ENCODE measurements at places on chromosomes 2 and 18.

GRCh38 chr18:28175150-28175929 lies 1.6 kb downstream of the CDH2 start:
- DNase-seq = no peak

GRCh38 chr2:231961349-231962166 lies at the start of gene DIS3L2:
Gene DIS3L2, plus strand, starts transcription at chr2:231961713. Its CDS starts 53,215 bp downstream, at chr2:232014928.
- DNase-seq = peak; percentile 78

DNA sequence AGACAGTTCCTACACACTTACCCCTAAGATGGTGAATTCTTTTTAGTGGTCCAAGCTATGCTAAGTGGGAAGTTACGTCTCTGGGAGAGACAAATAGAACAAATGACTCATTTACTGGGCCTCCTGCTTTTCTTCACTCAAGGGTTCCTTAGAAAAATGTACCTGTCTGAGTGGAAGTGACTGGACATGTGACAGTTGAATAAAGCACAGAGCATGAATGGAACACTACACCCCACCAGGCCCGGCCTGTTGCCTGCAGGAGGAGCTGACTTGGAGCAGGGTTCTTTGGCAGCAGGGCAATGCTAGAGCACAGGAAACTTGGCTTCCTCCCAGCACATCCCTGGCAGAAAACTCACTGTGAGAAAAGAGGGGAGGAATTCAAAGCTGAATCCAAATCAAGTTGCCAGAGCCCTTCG lies 451.0 kb upstream of the SETBP1 start:
- no peak for DNase-seq

DNA sequence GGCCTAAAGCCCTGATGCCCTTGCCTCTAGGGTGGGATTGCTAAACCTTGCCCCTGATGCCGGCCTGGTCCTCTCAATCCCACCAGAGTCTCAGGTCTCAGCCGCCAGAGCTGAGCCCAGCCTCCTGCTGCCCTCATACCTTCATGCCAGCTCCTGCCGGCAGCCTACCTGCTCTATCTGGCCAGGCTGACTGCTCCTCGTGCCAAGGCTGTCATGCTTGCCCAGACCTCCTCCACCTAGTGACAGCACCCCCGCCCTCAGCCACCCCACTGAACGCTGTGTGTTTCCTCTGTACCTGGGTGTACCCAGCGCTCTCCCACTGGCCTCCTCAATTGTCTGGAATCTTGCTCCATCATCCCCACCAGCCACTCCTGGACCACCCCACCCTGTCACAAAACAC lies 120.1 kb downstream of the CACNB4 start:
- no peak for DNase-seq

GRCh38 chr2:38467768-38468455 lies 90.8 kb upstream of the ATL2 start:
- DNase-seq = no peak

DNA sequence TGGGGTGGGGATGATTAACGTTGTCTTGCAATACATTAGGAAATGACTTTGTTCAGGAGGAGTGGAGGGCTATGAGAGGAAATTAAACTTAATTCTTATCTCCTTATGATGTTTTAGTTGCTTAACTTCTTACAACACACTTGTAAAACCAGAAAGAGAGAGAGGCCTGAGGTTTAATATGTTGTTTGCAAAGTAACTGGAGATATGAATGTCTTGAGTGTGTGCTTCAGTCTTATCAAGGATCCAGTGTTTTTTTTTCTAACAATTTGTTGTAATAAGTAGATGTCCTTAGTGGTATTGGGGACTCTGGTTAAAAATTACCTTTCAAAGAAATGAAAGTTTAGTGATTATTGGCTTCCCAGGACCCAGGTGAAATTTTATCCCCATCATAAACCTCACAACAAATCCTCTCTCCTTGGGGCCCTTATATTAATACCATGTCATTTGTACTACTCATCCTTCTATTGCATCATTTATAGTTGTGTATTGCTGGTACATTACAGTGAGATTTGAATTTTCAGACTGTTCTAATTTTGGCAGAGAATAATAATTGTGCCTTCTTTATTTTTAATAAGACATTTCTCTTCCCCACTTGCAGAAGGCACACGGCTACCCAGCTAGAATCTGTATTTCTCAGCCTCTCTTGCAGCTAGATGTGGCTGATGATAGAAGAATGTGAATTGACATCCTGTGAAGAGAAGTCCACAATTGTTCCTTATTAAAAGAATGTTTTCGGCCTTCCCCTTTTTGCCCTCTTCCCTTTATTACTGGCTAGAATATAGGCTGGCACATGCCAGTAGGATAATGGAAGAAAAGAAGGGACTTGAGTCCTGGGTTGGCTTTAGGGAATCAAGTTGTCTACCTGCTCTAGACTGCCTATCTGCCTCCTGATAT lies 91.9 kb upstream of the CXCR4 start:
- DNase-seq = no peak

DNA sequence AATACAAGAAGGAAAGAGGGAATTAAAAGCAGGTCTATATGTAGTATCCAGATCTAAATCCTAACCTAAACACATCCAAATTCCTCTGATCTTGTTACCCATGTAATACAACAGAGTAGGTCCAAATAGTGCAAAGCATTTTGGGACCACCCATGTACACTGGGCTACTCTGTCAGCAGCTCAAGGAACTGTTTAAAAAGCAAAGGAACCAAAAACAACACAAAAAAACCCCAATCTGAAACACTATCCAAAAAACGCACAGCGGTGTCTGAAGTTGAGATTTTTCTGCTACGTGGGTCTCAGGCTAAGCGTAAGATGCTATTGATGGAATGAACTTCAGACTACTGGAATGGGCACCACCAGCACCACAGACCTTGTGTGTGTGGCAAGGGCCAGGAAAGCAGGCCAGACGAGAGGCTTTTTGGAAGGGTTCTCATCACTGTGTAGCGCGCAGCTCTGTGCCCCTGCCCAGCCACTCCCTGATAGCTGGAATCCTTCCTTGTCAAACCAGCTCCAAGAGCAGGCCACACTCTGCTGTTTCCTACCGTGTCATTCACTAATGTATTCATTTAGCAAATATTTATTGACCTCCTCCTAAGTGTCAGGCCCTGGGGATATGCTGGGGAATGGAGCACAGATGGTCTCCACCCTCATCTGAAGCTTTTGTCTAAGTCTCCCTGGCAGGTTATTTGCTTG lies 101.4 kb downstream of the COLEC12 start:
- DNase-seq = no peak

- DNase-seq = no peak
Measured at GRCh38 chr2:176082525-176082823, 1.3 kb downstream of the EVX2 start.

DNA sequence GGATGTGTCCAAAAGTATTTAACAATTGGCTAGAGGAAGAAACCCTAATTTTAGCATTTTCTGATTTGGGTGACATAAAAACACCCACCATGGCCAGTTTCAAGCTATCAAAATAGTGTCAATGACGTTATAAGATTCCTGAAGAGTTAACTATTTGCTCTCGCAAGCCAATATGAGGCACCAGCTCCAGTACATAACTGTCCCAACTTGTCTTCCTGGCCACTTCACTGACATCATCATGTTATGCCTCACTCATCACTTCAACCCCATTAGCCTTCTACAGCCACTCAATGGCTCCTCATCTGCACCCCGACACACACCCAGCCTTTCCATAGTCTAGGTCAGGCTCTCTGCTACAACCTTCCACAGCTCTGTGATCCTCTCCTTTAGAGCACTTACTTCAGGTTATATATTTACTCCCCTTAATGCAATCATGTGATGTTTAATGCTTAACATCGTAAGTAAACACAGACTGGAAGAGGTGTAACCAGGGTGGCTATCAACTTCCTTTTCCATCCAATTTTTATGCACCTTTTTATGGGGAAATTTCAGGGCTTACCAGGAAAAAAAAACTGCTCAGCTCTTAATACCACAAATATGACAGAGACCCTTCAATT lies 158.7 kb downstream of the VWC2L start:
- DNase-seq = no peak

- no peak for DNase-seq
Measured at GRCh38 chr2:239249048-239249447, 151.8 kb downstream of the HDAC4 start.

- peak; percentile 12 for DNase-seq
Measured at GRCh38 chr2:146734042-146734820, 1110.6 kb upstream of the ACVR2A start.

DNA sequence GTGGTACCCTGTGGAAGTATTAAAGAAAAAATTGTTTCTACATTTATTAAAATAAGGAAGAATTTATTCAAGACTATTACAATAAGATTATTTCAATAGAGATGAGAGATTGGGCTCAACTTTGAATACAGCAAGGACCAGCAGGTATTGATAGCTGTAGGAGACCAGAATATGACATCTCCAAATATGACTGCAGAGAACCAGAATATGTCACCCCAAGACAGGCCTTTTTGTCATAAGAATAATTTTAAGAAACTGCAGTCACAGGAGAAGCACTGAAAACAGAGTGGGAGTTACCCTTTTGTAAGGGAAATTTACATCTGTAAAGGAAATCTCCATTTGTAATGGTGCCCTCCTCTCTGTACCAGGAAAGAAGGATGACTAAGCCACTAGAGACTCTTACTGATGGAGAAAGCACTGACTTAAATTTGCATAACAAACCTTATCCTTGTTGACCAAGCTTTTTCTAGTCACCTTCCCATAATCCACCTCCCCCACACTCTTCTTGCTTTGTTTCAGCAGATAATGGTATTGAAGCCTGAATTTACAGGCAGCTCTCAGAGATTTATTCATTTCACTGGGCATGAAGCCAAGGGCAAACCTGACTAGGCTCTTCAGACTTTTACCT lies 145.1 kb upstream of the RMP24 start:
- no peak for DNase-seq

DNA sequence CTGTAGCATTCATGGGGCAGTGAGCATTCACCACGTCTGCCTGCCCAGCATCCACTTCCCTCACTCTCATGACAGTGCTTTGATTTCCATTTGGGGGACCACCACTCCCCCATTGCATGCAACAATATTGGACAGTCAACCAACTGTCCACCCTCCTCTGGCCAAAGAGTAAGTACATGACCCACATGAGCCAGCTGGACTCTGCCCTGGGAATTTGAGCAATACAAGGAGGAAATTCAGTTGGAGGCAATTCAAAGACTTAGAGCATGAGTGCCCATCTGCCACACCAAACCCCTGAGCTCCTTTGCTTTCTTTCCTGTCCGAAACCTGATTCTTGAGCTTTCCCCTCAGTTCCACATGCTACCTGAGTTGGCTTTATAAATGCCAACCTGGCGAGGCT lies 41.7 kb upstream of the PNO1 start:
- no peak for DNase-seq

DNA sequence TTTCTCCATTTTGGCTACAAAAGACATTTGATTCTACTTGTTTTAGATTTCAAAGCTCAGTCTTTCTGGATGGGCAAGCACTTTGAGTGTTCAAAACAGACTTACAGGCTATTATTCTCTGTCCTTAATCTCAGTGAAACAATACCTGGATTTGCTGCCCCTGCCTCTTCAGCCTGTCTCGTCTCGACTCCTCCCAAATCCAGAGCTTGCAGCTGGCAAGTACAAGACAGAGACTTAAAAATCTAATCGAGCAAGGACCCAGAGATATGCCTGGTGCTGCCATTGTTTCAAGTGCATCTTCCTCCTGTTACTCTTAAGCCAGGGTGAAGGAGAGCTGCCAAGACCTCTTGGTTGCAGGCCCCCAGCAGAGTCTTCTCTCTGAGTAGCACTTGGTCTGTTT lies 59.2 kb downstream of the LRRC30 start:
- DNase-seq = no peak

DNA sequence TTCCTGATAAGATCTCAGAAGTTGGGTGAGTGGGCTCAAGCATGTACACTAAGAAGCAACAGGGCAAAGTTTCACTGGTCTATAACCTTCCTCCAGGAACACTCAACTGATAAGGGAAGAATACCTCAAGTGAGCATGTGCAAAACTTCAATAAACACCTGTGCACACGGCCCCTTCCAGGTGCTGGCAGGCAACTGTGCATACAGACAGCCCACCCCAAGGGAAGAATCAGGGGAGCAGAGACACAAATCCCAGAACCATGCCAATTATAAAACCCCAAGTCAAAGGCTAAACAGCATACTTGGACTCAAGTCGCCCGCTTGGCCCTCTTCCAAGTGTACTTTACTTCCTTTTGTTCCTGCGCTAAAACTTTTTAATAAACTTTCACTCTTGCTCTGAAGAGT lies 85.9 kb upstream of the RTN4 start:
- DNase-seq = no peak

DNA sequence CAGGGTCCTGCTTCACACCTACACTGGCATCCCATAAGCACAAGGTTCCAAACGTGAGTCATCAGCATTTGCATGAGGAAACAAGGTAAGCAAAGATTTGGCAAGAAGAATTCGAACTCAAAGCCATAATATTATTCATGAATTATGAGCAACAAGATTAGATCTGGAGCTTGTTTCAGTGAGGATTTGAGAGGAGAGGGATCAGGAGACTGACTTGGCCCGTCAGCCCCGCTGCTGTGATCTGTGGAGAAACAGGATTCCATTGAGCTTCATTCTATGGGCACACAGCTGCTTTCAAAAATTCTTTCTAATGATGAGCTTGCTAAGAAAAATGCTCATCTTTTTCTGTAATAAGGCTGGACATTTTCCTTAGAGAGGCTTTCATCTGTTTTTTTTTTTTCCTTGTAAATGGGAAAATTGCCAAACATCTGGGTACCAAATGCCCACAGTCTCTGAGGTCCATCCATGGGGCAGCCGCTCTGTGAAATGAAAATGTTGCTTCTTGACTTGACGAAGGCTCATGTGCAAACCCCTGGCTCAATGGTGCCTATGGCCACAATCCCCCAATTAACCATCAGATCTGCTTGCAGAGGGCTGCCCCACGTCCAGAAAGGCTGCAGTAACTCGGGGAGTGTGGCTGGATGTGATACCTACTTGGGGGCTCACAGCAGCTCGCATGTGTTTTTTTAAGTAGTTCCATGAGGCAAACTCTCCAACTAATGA lies 179.3 kb downstream of the TMEM18 start:
- DNase-seq = no peak

DNA sequence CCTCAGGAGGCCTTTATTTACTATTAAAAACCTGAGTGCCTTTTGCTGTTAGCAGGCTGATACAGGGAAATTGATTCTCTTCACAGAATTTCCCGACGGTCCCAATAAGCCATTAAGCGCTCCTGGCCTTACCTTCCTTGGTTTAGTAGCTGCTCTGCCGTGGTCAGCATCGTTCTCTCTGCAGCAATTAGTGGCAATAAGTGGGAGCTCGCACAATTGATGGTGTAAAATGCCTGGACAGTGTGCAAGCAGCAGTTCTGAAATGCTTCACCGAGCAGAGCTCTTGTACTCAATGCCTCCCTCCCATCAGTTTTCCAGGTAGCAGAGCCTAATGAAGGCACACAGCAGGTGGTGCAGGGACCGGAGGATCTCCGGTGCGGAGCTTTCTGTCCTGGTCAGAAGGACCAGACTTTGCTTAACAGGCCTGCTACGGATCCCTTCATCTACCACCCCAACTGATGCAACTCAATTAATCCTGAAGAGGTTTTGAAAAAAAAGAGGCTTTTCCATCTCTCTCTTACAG lies 1.1 kb upstream of the LINC00305 start:
- no peak for DNase-seq

DNA sequence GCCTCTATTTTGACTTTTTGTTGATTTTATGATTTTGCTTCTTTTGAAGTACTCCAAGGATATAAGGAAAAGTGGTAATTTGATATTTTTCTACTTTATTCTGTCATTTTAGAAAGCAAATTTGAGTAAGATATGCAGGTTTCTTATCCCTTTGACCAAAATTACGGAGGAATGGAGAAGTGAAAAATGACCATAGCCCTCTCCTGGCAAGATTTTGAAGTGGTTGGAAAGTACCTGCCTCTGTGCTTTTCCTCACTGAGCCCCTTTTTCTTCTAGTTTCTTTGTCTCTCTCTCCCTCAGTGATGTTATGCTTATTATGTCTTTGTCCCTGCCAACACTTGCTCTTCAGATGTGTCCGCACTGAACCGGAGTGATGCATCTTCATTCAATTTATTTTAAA lies 898.1 kb downstream of the EPHA4 start:
- no peak for DNase-seq

Data from CD4-positive, alpha-beta memory T cell (primary cell).